NCI-H1417 treated with DMSO at 0.1 percent for 48 hours (cell line): ENCODE measurements at places on chromosomes 2 and 18.

- DNase-seq, result no peak
Observed at GRCh38 chr2:115285416-115285815, 843.0 kb downstream of the DPP10 start.

GRCh38 chr2:226399006-226399405, 400.6 kb downstream of the IRS1 start:
- no peak for DNase-seq

DNA sequence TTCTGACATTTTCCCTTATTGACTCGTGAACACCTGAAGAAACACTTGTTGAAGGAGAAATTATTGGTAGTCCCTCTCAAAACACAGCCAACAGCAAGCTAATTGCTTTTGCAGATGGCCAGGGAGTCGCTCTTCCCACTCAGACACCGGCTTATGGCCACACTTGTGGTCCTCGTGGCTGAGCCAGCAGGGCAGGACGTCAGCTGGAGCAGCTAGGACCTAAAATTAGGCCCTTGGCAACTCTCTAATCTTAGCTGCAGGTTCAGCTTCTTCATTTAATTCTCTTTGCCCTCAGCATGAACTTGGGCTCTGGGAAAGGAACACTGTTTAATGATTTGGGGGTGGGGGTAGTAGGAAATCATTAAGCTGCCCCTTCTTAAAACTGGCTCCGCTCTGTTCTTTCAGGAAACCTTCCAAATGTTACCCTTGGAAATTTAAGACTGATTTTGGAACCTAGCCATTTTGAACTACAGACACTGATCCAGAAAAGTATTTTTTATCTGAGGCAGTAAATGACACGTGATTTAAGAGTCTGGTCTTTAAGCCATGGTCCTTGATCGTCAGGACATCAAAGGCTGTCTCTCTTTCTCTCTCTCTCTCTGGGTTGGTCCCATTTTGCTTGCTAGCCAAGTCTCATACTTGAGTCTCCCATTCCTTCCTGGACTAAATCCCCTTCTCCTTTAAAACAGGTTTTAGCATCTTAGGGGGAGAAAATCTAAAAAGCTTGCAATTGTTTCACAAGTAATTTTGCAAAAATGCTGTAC, 77.5 kb downstream of the CDK15 start:
- no peak for DNase-seq

DNA sequence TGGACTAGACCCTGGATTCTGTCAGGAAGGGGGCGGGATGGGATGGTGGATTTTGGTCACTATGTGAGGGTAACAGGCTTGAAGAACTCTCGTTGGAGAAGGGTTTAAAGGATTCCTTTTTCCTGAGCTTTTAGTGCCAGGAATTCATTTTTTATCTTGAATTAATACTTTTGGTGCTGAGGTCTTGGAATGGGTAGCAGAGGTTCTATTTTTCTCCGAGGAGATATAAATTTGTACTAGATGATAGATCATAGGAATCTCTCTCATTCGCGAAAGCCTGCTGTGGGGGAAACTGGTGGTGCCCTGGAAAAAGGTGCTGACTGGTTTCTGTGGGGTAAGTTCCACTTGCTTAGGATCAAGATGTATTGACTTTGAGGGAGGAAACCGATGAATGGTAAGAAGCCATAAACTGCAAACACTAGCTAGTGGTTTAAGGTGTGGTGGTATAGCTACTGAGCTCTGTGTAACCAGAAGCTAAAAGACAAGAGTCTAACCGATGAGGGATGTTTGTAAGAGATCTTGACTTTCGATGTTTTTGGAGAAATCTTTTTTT, 706 bp downstream of the AGPS start:
- no peak for DNase-seq

DNA sequence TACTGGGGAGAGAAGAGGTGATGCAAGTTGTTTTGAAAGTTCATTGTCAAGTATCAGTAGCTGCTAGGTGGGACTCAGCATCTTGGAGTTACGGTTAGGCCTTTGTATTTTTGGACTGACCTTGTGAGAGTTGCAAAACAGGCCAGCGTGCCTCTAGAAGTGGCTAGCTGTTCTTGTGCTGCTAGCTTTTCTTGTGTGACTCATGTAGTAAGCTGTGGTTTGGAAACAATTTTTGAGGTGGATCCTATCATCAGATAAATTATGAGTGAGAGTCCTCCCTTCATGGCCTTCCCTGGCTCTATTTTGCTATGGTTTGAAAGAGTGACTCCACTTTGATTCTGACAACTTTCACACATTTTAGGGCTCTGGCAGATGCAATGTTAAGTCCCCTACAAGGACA, 409.2 kb upstream of the HS6ST1 start:
- no peak for DNase-seq

DNA sequence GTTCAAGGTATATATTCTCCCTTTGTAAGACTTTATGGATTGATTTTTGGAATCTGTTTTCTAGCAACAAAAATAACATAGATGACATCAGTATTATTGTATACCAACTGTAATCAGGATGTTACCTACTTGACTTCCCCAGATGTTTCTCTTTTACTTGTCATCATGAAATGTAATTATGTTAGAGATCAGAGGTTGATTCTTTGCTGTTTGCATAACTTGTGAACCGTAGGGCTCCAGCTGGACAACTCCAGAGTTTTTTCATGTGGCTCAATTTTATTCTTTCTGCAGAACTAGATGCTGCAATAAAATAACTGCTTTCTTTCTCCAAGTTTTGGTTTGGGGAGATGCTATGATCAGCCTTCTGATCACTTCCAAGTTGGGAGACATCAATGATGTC, 58.1 kb downstream of the SPOPL start:
- no peak for DNase-seq

- no peak for DNase-seq
Observed at GRCh38 chr2:86048888-86049287, 56.8 kb downstream of the POLR1A start.

- no peak for DNase-seq
Observed at GRCh38 chr2:199985625-199986207, 30.3 kb downstream of the MAIP1 start.

DNA sequence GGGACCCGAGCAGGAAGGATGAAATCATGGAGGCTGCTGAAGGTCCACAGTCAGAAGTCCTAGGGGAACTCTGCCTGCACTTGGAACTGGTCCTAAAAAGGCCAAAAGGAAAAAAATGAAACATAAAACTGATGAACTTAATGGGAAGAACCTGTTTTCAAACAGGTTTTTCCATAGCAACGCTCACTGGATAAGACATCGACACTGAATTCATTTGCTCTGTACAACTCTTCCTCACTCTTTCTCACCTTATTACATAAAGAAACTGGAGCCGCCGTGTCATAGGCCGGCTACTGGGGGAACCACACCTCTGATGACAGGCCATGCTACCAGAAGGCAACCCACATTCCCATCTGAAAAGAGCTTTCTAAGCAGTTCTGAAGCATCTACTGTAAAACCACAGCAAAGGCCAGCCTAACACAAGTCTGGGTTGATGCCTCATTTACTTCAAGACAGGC, 83.6 kb downstream of the FARSB start:
- no peak for DNase-seq

DNA sequence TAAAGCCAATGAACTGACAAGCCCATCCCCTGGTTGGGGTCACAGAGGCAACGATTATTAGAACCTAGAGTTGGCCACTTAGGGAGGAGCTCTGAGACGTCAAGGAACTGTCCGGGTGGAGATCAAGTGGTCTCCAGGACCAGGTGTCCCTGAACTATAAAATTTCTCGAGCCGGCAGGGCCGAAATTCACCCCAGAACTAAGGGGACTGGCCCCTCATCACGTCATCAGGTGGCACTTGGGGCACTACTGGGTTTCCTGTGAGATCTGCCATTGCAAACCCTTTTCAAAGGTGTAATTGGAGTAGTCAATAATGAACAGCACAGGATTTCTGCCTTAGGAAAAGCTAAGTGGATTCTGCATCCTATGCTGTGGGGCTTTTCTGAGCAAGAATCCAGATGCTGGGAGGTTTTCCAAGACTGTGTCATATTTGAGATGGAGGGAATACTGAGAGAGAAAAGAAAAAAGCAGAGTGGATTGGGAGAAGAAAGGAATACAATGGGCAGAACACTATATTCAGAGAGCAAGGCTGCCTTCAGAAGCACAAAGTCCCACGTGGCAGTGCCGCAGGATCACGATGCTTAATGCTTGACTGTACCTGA, 113.6 kb downstream of the ALPK2 start:
- no peak for DNase-seq

DNA sequence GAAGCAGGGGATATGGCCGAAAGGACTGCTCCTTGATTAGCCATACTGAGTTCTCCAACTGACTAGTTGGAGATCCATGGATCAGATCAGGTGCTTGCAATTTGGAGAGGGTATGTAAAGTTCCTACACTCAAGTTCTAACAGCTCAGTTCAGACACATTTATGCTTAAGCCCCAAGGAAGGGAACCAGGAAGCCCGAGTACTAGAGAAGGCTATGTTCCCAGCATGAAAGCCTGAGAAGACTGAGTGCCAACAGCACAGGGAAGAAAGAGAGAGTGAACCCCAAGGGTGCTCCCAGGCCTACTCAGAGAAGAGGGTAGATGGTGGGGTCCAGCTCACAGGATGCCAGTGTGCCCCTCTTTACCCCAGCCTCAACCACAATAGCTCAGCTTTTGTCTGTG, 16.1 kb upstream of the SPTBN1 start:
- no peak for DNase-seq

DNA sequence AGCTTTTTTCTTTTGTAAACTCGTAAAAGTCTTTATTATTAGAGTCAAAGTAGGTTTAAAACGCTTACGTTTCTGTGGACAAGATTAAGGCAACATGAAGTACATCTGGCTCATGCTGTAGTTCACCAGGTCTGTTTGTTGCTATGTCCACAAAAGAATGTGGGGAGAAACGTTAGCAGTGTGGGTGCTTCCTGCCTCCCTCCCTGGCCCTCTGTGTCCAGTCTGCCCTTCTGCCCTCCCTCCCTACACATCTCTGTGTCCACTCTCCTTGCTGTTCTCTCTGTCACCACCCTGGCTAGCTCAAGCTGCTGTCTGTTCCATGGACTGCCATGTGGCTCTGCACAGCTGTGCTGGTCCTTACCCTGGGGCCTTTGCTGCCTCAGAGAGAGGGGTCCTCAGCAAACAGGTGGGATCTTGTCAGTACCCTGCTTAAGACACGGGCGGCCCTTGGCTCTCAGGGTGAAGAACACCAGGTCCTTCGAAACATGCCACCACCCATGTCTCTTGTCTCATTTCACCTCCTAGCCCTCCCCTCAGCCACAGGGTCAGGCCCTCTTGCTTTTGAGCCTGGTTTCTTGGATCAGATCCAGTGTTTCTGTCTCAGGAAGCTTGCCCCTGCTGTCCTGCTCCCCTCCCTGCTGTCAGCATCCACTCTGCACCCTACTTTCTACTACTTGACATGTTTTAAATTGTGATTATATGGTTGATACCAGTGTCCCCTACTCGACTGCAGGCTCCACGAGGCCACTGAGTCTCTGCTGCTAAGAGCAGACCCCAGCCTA, 79.2 kb downstream of the LIMS1 start:
- DNase-seq, result no peak

GRCh38 chr2:43040084-43040854, 186.1 kb downstream of the ZFP36L2 start:
- DNase-seq, result no peak

GRCh38 chr2:167110345-167110744, 222.1 kb downstream of the XIRP2 start:
- DNase-seq, result no peak

DNA sequence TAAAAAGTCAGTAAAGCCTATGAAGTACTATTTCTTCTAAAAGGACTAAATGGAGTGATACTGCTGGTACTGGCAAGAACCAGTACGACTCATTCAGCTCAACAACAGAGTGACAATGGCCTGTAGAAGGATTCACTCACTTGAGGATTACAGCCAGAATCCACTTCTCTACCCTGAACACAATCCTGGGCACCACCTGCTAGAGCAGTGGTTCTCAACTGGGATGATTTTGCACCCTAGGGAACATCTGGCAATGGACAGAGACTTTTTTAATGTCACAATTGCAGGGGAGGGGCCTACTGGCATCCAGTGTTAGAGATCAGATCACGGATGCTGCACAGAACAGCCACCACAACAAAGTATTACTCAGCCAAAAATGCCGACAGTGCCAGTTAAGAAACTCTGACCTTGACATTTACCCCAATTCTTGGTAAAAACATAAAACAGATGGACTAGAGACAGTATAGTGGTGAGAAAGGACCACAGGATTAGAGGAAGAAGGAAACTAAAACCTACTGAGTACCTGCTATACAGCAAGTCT, 5.0 kb downstream of the SPIRE1 start:
- DNase-seq, result no peak

GRCh38 chr2:41572154-41572553, 475.7 kb upstream of the PKDCC start:
- no peak for DNase-seq

DNA sequence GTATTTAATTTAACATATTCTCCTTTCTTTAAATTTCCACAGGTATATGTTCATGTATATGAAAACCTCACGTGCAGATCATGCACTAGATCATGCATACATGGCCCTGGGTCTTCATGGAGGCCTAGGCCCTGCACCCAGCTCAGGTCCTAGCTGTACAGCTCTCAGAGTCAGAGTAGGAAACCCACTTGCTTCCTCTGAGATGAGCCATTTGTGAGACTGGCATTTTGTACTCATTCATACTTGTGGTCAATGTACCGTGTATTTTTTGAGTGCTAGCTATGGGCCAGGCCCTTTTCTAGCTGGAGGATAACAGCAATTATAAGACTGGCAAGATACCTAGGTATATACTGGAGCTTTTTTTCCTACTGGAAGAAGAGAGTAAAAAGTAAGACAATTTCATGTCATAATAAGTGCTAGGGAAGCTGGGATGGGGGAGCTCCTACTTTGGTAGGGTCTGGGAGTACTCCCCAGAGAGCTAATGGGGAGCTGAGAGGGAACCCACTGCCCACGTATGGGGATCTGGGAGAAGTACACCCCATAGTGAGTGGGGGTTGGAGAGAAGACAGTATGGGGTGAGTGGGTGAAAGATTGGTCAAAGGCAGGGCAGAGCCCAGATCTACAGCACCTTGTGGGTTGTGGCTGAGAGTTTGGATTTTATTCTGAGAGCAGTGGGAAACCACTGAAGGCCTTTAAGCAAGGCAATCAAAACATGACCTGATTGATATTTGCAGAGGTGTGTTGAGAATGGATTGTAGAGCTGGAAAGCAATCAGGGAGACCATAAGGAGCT, 72.0 kb downstream of the POLE4 start:
- DNase-seq, result no peak

GRCh38 chr18:48191494-48191893, 217.7 kb downstream of the ZBTB7C start:
- DNase-seq, result no peak

DNA sequence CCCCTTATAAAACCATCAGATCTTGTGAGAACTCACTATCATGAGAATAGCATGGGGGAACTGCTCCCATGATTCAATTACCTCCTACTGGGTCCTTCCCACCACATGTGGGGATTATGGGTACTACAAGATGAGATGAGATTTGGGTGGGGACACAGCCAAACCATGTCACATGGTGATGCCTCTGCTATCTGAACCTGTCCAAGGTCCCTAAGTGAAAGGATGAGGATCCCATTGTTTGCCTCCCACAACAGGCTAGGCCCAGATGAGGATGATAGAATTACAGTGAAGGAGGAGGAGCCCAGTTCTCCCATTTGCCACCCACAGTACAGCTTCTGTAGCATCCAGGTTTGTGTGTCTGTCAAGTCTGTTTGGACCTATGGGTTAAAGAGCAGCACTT, 65.4 kb downstream of the PRKCE start:
- DNase-seq, result no peak

- DNase-seq, result no peak
Observed at GRCh38 chr2:233350708-233351107, 3.6 kb upstream of the DGKD start.

GRCh38 chr2:190068764-190069163, 6.2 kb upstream of the MSTN start:
- no peak for DNase-seq
